ENCODE measurements at places on chromosomes 5 and 9. TPM values are rescaled to one million over a fixed set of nuclear protein-coding genes. Genes with fewer than 3 reads are reported as not detected.

HAND1 gene
- total RNA-seq = not detected

PCDHGA9 gene
- total RNA-seq = 0.92 TPM

CDK9 gene
- 23.1 TPM for total RNA-seq

SOX30 gene
- not detected for total RNA-seq

MARCHF11 gene
- not detected for total RNA-seq

ARHGEF37 gene
- total RNA-seq = 1.6 TPM

DOCK8 gene
- total RNA-seq = 0.69 TPM

TRAPPC13 gene
- total RNA-seq = 32.8 TPM

PPIC gene
- 10.9 TPM for total RNA-seq

GRCh38 chr5:155260798-155261197 lies 247.2 kb downstream of the KIF4B start:
- DNase-seq = peak; percentile 8

GRCh38 chr5:159208514-159209437 lies 577 bp downstream of the RNF145 start:
- no peak for DNase-seq

DNA sequence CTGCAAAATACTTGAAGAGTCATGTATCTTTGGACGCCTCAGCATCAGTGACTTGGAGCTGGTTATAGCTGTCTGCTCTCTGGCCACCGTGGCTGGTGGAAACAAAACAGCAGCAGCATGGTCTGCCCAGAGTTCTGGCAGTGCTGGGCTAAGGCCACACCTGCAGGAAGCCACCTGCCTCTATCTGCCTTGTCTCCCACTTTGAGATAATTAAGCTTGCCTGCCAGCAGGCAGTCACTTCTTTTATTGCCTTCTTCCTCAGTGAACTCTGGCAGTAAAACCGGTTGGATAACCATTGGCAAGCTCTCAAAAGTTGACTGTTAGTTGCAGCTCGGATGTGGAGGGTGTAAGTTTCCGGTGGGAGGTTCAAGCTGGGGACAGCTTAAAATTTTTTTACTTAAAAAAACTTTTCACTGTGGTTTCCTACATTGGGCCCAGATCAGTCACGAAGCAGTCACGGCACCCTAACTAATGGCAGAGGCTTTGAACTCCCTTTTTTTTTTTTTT lies 4.9 kb downstream of the SMIM3 start:
- no peak for DNase-seq

DNA sequence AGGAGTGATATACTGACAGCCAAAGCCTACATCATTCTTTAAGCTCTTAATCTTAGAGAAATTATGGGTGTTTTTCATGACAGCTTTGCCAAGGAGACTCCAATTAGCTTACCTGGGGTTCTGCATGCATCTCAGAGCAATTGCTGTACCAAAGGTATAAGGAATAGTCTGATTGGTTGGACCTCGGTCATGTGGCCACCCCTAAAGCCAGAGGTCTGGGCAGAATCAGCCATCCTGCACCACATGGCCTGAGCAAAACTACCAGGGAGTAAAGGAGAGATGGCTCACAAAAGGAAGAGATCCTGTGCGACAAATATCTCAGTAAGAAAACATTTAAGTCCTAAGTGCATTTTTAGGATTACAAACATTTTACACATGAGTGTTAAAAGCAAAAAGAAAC lies 25.6 kb downstream of the SH3RF2 start:
- no peak for DNase-seq

DNA sequence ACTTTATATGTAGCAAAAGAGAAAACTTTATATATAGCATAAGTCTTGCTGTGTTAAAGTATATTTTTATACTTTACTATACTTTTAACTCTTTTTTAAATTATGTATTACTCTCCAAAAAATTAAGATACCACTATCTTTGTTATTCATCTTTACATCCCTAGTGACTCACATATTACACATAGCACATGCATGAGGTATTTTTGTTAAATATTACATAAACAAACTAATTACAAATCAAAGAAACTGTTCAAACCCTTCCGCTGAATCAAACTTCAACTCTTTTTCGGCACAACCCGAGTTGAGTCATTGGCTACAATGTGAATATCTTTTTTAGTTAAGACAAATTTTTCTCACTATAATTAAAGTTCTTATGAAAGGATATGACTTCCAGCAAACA lies 32.1 kb downstream of the NADK2 start:
- no peak for DNase-seq

- DNase-seq = no peak
Measured at GRCh38 chr5:83767409-83767992, 46.8 kb upstream of the HAPLN1 start.

GRCh38 chr5:17218353-17219005 lies 1.0 kb downstream of the BASP1 start:
- no peak for DNase-seq

DNA sequence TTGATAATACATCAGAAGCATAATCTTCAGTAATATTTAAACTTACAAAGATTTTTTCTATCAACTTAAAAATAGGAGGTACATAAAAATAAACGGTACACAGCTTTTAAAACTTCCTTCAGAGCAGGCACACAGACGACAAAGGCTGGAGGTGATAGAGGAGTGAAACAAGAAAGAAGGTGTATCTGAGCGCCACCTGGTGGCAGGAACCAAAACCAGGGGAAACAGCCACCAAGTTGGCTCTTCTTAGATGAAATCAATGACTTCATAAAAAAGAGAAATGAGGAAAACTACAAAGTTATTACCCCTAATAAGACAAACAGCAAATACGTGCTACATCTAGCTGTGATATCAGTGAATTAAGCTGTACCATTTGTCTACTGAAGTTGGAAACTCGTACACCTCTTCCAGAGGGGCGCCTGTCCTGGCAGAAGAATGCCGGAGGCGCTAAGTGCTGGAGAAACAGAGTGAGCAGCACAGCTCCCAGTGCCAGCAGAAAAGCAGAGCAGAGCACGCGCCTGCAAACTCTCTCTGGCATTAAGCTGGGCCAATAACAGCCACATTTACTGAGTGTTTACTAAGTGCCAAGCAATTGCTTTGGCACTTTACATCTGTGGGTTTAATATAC lies 85.9 kb downstream of the SETX start:
- DNase-seq = peak; percentile 65

Measured in NCI-H460 (cell line).